Pancreas (tissue), 10 donors: ENCODE measurements at places on chromosomes 11 and 22. TPM values are rescaled to one million over a fixed set of nuclear protein-coding genes. Genes with fewer than 3 reads are reported as not detected.

The OR52N4 gene
- not detected for total RNA-seq

The IL17REL gene
- total RNA-seq, result not detected

The UCP3 gene
- total RNA-seq, result 1.5 TPM

The LIN7C gene
- total RNA-seq, result 15.6 TPM

The BATF2 gene
- 5.7 TPM for total RNA-seq

The PGR gene
- total RNA-seq, result 1.0 TPM

The RFPL1 gene
- total RNA-seq, result not detected

The FIBIN gene
- 1.3 TPM for total RNA-seq

The LRRC4C gene
- total RNA-seq, result 0.06 TPM

The ALDH3B2 gene
- 0.40 TPM for total RNA-seq

The KCTD21 gene
- total RNA-seq, result 3.9 TPM

The PATE4 gene
- total RNA-seq, result not detected

The SHANK3 gene
- total RNA-seq, result 2.8 TPM

The MS4A4A gene
- total RNA-seq, result 18.9 TPM

The TIGD3 gene
- 0.16 TPM for total RNA-seq

The MACROD1 gene
- total RNA-seq, result 37.8 TPM

The ZP1 gene
- total RNA-seq, result not detected

The GPHA2 gene
- 16.3 TPM for total RNA-seq

The SEC14L6 gene
- 0.51 TPM for total RNA-seq

The MUC2 gene
- total RNA-seq, result not detected

The LAYN gene
- total RNA-seq, result 2.1 TPM

The CREBZF gene
- 22.0 TPM for total RNA-seq

The OR2AG2 gene
- total RNA-seq, result 0.12 TPM

The OR9G4 gene
- not detected for total RNA-seq
